ENCODE measurements at places on chromosomes 5 and 9. TPM values are rescaled to one million over a fixed set of nuclear protein-coding genes. Genes with fewer than 3 reads are reported as not detected.
A peak's percentile ranks its signal among the peaks of the same experiment; 100 is the strongest.

The UBE2QL1 gene
- 22.8 TPM for total RNA-seq

- peak; percentile 38 for DNase-seq
Measured at GRCh38 chr5:1444361-1445189, 665 bp downstream of the SLC6A3 start.

The SMIM33 gene
- not detected for total RNA-seq

DNA sequence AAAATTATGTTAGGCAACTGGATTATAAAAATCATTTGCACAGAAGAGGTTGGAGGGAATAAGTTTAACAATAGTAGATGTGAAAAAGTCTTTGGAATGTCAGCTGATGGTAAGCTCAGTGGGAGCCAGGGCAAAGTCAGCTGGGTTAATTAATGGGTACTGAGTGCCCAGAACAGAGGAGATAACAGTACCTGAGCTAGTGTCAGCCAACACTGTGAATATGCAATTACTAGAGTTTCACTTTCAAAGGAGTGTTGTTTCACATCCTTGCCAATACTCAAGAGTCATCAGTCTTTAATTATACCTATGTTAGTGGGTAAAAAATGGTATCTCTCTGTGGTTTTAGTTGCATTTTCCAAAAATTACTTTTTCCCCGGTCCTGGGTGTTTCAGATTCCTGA lies 135.1 kb downstream of the KIF4B start:
- no peak for DNase-seq
